ENCODE measurements at places on chromosomes 7 and 10.

GRCh38 chr7:155670521-155670920, 26.1 kb downstream of the RBM33 start:
- no peak for DNase-seq

- DNase-seq, result no peak
Observed at GRCh38 chr10:106493226-106493625, 671.3 kb downstream of the SORCS1 start.

DNA sequence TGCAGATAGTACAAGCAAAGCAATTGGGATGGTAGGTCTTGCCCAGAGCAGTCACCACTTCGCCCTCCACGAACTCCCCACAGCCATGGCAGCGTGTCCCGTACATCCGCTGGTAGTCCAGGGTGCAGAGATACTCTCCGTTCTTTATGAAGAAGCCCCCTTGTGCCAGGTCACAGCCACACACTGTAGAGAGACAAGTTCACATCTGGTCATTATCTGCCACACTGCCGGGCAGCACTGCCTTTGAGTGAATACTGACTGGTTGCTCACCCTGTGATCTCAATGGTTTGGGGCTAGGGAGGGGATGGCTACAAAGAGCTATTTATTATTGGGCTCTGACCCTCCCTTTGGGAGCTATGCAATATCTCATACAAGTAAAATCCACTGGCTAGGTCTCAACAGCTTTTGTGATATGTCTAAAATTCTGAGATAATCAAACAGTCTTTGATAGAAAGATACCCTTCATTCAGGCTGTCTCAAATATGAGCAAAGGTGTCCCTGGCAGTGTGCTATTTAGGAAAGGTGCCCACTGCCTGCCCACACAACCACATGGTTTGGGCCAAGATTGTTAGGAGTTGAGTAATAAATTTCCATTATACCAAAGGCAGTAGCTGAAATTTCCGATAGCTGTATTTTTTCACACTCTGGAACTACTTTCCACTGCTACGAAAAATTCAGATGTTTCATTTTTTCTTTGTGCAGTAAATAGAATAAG, 82.5 kb downstream of the ABLIM1 start:
- DNase-seq, result no peak

- DNase-seq, result no peak
Observed at GRCh38 chr10:30039567-30039966, 19.8 kb downstream of the JCAD start.

DNA sequence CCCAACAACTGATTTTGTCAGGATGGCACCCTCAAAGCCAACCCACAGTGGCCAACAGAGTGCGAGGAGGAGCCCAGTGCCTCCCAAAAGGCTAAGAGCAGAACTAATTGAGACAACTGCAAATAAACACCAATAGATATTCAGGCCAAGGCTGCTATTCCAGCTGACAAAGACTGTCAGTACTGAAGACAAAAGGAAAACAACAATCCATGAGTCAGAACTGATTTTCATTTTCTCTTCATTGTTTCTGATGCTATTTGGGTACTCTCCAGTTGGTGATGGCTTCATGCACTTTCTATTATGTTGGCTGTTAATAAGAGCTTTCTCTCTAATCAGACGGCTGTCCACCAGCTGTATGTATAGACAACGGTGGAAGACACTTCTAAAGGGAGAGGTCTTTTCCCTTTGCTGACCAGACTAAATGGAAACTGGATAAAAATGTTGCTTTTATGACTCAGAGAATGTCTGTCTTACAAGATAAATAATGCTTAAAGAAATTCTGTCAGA, 515.9 kb downstream of the PARD3 start:
- DNase-seq, result no peak

DNA sequence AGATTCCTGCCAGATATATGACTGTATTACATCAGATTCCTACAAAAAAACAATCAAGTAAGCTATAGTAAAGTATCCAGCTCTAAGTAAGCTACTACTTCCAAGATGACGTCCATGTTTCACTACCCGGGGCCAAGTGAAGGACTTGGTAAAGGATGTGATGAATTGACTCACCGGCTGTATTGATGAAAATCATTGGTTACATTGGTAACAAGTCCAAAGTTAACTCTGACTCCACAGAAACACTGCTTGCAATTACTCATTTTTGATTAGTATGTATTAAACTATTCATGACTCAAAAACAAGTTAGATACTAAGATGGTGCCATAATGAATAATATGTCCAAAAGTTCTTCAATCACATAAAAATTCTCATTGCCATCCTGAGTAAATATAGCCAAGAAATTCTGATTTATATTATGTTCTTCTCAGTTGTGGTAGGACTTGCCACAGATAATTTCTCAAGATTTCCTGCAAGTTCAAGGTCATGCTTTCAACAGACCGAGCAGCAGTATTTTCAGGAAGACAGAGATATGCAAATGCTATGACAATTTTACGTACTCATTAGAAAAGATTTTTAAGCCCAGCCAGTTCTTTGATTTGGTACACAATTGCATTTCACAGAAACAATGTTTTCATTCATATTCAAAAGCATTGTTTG, 12.6 kb upstream of the DNAJC1 start:
- no peak for DNase-seq

GRCh38 chr10:97851341-97852001, 1.8 kb downstream of the GOLGA7B start:
- DNase-seq, result peak; percentile 20

GRCh38 chr7:134307320-134307719, 9.4 kb downstream of the SLC35B4 start:
- DNase-seq, result no peak

GRCh38 chr10:72375585-72375984, 20.9 kb upstream of the DNAJB12 start:
- no peak for DNase-seq

Measured in CD4-positive, alpha-beta T cell (primary cell).